ENCODE measurements at places on chromosomes 1 and 21. TPM values are rescaled to one million over a fixed set of nuclear protein-coding genes. Genes with fewer than 3 reads are reported as not detected.
A peak's percentile ranks its signal among the peaks of the same experiment; 100 is the strongest.

GRCh38 chr1:189192741-189193520, 1284.7 kb downstream of the BRINP3 start:
- no peak for DNase-seq
- no peaks in the 10 kb centered on the region for H3K4me1 ChIP-seq
- no peaks in the 10 kb centered on the region for H3K27me3 ChIP-seq

Gene RIMKLA
- 1.9 TPM for total RNA-seq

- H3K27me3 ChIP-seq = no peaks in the 10 kb centered on the region
- H3K4me3 ChIP-seq = no peak overlapping the region
- no peaks in the 10 kb centered on the region for H3K36me3 ChIP-seq
These were observed 68.4 kb upstream of the MAGI3 start for GRCh38 chr1:113321771-113322387.

GRCh38 chr1:247337961-247338360, 6.3 kb upstream of the ZNF496 start:
- peaks cover 42% of the 10 kb centered on the region for H3K4me1 ChIP-seq
- no peaks in the 10 kb centered on the region for H3K27me3 ChIP-seq
- H3K36me3 ChIP-seq = no peaks in the 10 kb centered on the region

DNA sequence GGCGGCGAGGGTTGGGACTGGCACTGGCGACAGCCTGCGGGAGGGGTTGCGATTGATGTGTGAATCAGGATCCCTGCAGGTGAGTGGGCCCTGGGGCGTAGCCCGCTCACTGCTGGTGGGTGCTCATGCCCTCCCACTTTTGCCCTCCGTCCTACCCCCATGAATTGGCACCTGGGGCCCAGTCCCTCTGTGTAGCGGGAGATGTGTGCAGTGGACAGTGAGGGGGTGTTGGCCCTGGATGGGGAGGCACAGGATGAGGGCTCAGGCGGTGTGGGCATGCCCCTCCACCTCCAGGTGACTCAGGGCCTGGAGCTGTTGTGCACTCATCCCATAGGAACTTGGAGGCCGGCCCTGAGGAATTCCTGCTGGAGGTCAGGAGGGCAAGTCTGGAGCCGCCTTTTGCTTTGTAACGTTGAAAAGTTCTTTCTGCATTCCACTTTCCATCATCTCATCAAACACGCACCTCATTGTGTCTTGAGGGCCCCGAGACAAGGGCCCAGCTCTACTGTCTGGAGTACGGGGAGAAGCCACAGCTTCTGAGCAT, 3.0 kb downstream of the PEAR1 start:
- no peak overlapping the region for H3K4me3 ChIP-seq
- H3K27me3 ChIP-seq = peaks cover 38% of the 10 kb centered on the region
- DNase-seq = no peak
- H3K36me3 ChIP-seq = no peaks in the 10 kb centered on the region

- no peaks in the 10 kb centered on the region for H3K36me3 ChIP-seq
- peaks cover 16% of the 10 kb centered on the region for H3K27me3 ChIP-seq
These were observed 4.7 kb downstream of the OLFML2B start for GRCh38 chr1:162019006-162019405.

GRCh38 chr1:218429301-218429700, 84.2 kb downstream of the TGFB2 start:
- H3K4me1 ChIP-seq = no peaks in the 10 kb centered on the region
- H3K27ac ChIP-seq = no peak overlapping the region
- no peaks in the 10 kb centered on the region for H3K36me3 ChIP-seq
- no peak for DNase-seq
- H3K27me3 ChIP-seq = peaks cover 8% of the 10 kb centered on the region

DNA sequence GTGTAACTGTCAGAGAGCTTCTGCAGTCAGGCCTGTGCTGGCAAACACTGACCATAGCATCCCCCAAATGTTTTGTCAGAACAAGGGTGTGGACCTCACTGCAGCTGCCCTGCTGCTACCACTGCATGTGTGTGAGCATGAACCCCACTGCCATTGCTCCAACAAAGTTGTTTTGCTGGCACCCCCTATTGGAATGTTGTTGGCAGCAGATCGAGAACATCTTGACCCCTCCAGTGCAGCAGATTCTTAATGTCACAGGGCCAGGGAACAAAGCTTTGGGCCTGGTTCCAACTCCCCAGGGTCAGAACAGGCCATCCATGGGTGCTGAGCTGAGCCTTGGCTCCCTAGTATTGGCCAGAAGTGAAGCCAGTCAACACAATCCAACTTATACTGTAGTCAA, 1537.4 kb downstream of the NCAM2 start:
- no peak overlapping the region for H3K4me3 ChIP-seq
- no peaks in the 10 kb centered on the region for H3K27me3 ChIP-seq
- H3K4me1 ChIP-seq = peaks cover 21% of the 10 kb centered on the region
- DNase-seq = no peak

DNA sequence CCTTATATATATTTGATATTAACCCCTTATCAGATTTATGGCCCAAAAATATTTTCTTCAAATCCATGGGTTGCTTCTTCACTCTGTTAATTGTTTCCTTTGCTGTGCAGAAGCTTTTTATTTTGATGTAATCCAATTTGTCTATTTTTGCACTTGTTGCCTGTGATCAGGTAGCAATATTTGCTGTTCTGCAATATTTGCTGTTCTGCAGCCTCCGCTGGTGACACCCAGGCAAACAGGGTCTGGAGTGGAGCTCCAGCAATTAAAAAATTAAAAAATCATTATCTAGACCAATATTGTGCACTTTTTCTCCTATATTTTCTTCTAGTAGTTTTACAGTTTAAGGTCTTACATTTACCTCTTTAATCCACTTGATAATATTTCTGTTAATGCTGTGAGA, 564.5 kb downstream of the DPYD start:
- H3K4me1 ChIP-seq = peaks cover 5% of the 10 kb centered on the region
- no peak for DNase-seq
- no peak overlapping the region for H3K27ac ChIP-seq
- H3K36me3 ChIP-seq = peaks cover 8% of the 10 kb centered on the region
- H3K4me3 ChIP-seq = no peak overlapping the region

Gene OLFM3
- not detected for total RNA-seq

DNA sequence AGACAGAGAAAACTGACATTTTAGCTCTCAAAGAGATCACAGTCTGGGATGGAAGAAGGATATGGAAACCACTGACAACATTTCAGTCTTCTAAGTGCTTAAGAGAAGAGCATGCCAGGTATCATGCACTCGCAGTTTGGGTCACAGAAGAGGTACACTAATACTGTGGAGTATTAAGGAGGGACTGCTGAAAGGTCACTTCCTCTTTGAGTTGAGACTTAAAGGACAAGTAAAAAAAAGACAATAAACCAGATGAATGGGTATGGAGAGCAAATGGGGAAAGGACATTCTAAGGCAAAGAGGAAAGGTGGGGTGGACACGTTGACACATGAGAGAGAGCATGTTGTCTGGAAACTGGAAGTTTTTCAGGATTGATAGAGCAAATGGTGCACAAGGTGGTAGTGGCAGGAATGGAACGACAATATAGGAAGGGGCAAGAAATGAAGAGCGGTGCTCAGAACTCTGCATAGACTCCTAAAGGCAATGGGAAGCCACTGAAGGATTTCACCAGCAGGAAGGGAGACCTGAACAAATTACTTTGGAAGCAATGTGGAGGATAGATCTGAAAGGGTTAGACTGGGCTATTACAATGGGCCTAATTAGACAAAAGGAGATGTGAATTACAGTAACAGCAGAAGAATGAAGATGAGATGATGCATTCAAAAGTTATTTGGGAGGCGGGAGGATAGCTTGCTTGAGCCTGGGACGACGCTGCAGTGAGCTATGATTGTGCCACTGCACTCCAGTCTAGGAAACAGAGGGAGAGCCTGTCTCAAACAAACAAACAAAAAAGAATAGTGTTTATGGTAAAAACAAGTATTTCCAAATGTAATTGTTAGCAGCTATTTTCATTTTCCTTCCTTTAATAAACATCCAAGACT, 11.1 kb downstream of the DIPK1A start:
- H3K36me3 ChIP-seq = no peaks in the 10 kb centered on the region
- peaks cover 29% of the 10 kb centered on the region for H3K4me1 ChIP-seq
- no peaks in the 10 kb centered on the region for H3K27me3 ChIP-seq
- H3K27ac ChIP-seq = no peak overlapping the region
- DNase-seq = no peak

GRCh38 chr21:26397545-26397944, 175.5 kb downstream of the CYYR1 start:
- no peak overlapping the region for H3K27ac ChIP-seq
- no peaks in the 10 kb centered on the region for H3K27me3 ChIP-seq
- no peaks in the 10 kb centered on the region for H3K36me3 ChIP-seq
- H3K4me3 ChIP-seq = no peak overlapping the region

GRCh38 chr1:88296642-88297041, 387.4 kb upstream of the PKN2 start:
- H3K27ac ChIP-seq = no peak overlapping the region
- no peaks in the 10 kb centered on the region for H3K4me1 ChIP-seq
- no peaks in the 10 kb centered on the region for H3K36me3 ChIP-seq
- no peaks in the 10 kb centered on the region for H3K27me3 ChIP-seq

GRCh38 chr1:246508897-246509688, 2.0 kb upstream of the SMYD3 start:
- H3K4me1 ChIP-seq = peaks cover 33% of the 10 kb centered on the region
- no peaks in the 10 kb centered on the region for H3K27me3 ChIP-seq
- no peak overlapping the region for H3K27ac ChIP-seq

DNA sequence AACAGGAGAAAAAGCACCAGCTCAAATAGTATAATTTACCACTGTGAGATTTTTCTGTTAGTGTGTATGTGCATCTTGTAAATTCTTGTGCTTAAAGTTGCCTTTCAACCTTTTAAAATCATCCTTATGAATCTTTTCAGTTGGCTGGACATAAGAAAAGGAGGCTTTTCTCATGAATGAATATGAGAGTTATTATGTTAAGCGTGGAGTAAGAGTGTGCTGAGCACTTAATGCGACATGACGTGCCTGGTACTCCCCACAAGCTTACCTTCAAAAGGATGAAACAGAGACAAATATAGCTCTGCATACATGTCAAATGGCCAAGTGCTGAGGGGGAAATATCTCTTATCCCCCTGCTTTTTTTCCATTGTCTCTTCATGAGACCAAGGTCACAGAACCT, 85.3 kb upstream of the ADGRL2 start:
- H3K4me3 ChIP-seq = no peak overlapping the region
- H3K27me3 ChIP-seq = no peaks in the 10 kb centered on the region
- H3K36me3 ChIP-seq = no peaks in the 10 kb centered on the region
- H3K27ac ChIP-seq = no peak overlapping the region
- no peak for DNase-seq

- H3K27me3 ChIP-seq = no peaks in the 10 kb centered on the region
- no peak overlapping the region for H3K4me3 ChIP-seq
- H3K27ac ChIP-seq = peak overlapping the region; percentile 45
- no peak for DNase-seq
- no peaks in the 10 kb centered on the region for H3K36me3 ChIP-seq
These were observed 7.8 kb upstream of the SRRM1 start for GRCh38 chr1:24635195-24635843.

Gene ATP1B1
- 3.3 TPM for total RNA-seq

- no peaks in the 10 kb centered on the region for H3K4me1 ChIP-seq
- DNase-seq = no peak
- no peak overlapping the region for H3K4me3 ChIP-seq
- no peaks in the 10 kb centered on the region for H3K36me3 ChIP-seq
- H3K27me3 ChIP-seq = no peaks in the 10 kb centered on the region
These were observed 19.4 kb downstream of the TMEM81 start for GRCh38 chr1:205064741-205065316.

GRCh38 chr1:66679140-66679539, 73.1 kb upstream of the DYNLT5 start:
- H3K4me1 ChIP-seq = no peaks in the 10 kb centered on the region
- H3K27me3 ChIP-seq = no peaks in the 10 kb centered on the region
- no peak overlapping the region for H3K4me3 ChIP-seq
- no peak for DNase-seq
- H3K27ac ChIP-seq = no peak overlapping the region

- H3K27ac ChIP-seq = no peak overlapping the region
- no peaks in the 10 kb centered on the region for H3K27me3 ChIP-seq
- no peaks in the 10 kb centered on the region for H3K36me3 ChIP-seq
- no peak overlapping the region for H3K4me3 ChIP-seq
- DNase-seq = no peak
These were observed 207.1 kb downstream of the ROR1 start for GRCh38 chr1:63980740-63981407.

DNA sequence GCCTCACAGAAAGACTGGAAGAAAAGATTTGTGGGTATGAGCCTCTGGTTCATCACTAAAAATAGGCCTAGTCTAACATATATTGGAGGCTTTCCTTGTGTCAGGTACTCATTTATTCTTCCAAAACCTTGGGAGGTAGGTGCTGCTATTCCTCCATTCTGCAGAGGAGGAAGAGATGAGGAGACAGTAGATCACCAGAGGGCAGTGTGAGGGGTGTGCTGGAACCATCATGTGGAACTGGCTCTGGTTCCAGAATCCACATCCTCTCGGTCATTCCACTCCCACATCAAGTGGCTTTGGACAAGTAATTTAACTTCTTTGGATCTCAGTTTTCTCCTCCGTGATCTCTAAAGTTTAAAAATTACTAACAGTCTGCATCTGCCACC, 7.4 kb upstream of the INKA2 start:
- no peaks in the 10 kb centered on the region for H3K36me3 ChIP-seq
- no peak for DNase-seq
- peaks cover 8% of the 10 kb centered on the region for H3K27me3 ChIP-seq
- no peak overlapping the region for H3K27ac ChIP-seq
- no peak overlapping the region for H3K4me3 ChIP-seq

GRCh38 chr1:16006552-16007485, 2.8 kb downstream of the SRARP start:
- no peak overlapping the region for H3K27ac ChIP-seq
- H3K36me3 ChIP-seq = no peaks in the 10 kb centered on the region
- H3K27me3 ChIP-seq = no peaks in the 10 kb centered on the region
- peaks cover 13% of the 10 kb centered on the region for H3K4me1 ChIP-seq

- H3K27ac ChIP-seq = no peak overlapping the region
- no peaks in the 10 kb centered on the region for H3K4me1 ChIP-seq
These were observed 24.0 kb upstream of the SLC30A10 start for GRCh38 chr1:219952361-219952760.

- H3K27me3 ChIP-seq = no peaks in the 10 kb centered on the region
- H3K36me3 ChIP-seq = no peaks in the 10 kb centered on the region
- H3K4me1 ChIP-seq = peaks cover 8% of the 10 kb centered on the region
These were observed 114.2 kb downstream of the DAB1 start for GRCh38 chr1:57309630-57310029.

DNA sequence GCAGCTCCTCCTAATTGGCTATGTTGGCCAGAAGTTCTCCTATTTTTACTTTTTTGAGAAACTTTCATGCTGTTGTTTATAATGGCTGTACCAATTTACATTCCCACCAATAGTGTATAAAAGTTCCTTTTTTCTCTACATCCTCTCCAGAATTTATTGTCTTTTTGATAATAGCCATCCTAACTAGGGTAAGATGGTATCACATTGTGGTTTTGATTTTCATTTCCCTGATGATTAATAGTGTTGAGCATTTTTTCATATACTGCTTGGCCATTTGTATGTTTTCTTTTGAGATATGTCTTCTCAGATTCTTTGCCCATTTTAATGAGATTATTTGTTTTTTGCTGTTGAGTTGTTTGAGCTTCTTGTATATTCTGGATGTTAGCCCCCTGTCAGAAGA, 46.8 kb downstream of the NTMT2 start:
- H3K27ac ChIP-seq = peak overlapping the region; percentile 0
- DNase-seq = no peak
- H3K4me3 ChIP-seq = no peak overlapping the region
- peaks cover 29% of the 10 kb centered on the region for H3K27me3 ChIP-seq
- no peaks in the 10 kb centered on the region for H3K4me1 ChIP-seq

Gene HEYL
- 0.89 TPM for total RNA-seq

Gene C1QB
- not detected for total RNA-seq

GRCh38 chr1:213049232-213049631, 1.8 kb upstream of the RPS6KC1 start:
- H3K36me3 ChIP-seq = peaks cover 10% of the 10 kb centered on the region
- no peak overlapping the region for H3K27ac ChIP-seq

GRCh38 chr1:66323958-66324625, 209.9 kb upstream of the SGIP1 start:
- no peak for DNase-seq
- peaks cover 32% of the 10 kb centered on the region for H3K4me1 ChIP-seq
- H3K4me3 ChIP-seq = peak overlapping the region; percentile 26
- peaks cover 2% of the 10 kb centered on the region for H3K36me3 ChIP-seq
- H3K27me3 ChIP-seq = no peaks in the 10 kb centered on the region

All from activated T-cell treated with anti-CD3 and anti-CD28 coated beads, Interleukin-2, amount 50 U/mL, for 72 hours (primary cell).